ENCODE measurements at places on chromosomes 4 and X.

DNA sequence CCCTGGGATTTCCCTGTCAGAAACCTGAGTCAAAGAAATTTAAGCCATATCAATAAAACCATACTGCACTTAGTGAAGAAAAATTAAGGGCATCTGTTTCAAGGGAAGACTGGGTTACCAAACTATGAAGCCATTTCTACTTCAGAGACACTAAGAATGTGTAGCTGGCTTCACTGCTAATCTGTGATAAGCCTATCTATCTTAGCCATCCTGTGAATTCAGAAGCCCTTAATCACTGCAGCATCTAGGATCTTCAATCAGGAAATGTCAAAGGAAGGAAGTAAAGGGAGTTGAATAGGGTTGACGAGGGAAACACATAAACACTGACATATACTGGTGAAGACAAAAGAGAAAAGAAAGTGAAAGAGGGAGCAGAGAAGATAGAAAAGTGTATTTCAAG is 777.6 kb upstream of the DIAPH2 start:
- DNase-seq: no peak

DNA sequence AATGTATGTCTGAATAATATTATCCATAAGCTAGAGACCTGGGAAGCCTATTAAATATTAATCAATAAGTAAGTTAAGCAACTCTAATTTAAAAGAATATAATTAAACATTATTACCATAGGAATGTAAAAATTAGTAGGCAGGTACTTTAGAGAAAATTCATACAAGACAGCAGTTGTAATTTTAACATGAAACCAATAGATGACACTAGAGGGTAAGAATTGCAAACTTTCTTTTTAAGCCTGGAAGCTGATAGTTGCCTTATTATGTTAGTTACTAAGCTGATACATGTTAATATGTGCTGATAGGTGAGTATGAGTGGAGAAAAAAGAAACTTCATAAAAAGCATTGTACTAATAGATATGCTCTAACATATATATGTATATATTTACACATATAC is 1157.4 kb downstream of the FAM133A start:
- DNase-seq: no peak

GRCh38 chr4:1192091-1192492 is 19.7 kb upstream of the SPON2 start:
- peak; percentile 91 for DNase-seq

DNA sequence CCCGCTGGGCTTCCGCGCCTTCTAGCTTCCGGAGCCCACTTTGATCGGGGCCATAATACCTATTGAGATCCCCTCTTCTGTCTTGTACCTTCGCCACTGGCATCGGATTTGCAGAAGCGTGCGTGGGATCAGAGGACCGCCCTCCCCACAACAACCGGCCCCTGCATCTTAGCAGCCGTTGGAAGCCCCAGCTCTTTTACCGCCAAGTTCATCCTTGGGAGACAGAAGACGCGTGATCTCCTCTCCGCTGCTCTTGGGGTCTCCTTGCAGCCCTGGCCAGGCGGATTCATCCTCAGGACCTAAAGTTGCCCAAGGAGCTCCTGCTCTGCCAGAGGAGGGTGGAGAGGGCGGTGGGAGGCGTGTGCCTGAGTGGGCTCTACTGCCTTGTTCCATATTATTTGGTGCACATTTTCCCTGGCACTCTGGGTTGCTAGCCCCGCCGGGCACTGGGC is 1.6 kb downstream of the SLIT2 start:
- no peak for DNase-seq

GRCh38 chr4:88219099-88219498 is 60.7 kb upstream of the ABCG2 start:
- DNase-seq: no peak

DNA sequence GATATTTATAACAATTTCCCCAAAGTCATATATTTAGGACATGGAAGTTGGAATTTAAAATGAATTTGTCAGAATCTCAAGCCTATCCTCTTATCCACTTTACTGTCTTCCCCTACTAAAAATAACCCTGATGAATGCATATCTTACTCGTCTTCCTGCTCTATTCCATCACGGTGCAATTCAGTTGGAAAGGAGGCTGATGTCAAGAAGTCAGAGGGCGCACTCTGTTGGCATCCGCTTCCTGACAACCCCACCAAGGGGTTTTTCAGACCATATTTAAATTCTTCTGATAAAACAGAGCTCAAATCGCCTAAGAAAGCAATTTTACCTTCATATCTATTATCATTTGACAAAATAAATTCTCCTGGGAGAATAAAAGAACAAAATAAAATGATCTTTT is 233.5 kb downstream of the ARHGAP24 start:
- no peak for DNase-seq

DNA sequence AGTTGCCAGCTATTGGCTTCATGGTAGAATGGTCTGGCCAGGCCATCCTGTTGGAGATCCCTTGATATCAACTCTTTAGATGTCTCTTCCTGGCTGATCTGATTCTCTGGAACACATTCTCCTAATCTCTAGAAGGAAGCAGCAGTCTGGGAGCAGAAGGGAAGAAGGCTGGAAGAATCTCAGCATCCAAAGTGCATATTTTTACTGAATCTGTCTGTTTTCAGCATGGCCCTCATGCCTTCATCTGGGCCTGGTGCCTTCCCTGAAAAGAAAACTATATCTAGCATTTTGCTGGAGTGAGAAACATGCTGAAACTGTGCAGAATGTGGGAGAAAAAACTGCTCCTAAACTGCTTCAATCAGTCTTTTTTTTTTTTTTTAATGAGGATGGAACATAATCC is 148.7 kb downstream of the REPS2 start:
- no peak for DNase-seq

DNA sequence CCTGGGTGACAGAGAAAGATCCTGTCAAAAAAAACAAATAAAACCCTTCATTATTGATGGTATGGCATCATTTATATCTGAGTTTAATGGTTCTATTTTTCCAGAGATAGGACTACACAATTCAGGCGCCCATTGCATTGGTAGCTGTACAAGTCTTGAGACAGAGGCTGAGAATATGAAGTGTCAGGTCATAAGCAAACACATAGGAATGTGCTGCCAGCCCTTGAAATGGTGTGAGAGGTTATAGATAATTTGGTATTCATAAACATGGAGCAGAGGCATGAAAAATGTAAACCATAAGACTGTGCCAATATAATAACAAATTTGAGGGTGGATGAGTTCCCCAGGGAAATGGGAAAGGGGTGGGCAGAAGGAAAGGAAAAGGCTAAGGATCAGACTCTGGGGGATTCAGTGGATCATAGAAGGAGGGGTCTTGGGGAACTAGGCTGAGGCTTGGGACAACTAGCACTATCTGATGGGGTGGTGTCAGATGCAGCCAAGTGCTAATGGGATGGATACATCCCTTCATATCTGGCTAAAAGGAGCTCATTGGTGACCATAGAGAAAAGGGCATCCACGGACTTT is 50.8 kb downstream of the MAOA start:
- no peak for DNase-seq

- no peak for DNase-seq
These were observed 436.2 kb downstream of the KCNIP4 start for GRCh38 chr4:21512353-21512752.

- DNase-seq: no peak
These were observed 11.7 kb downstream of the AFP start for GRCh38 chr4:73447671-73448070.

DNA sequence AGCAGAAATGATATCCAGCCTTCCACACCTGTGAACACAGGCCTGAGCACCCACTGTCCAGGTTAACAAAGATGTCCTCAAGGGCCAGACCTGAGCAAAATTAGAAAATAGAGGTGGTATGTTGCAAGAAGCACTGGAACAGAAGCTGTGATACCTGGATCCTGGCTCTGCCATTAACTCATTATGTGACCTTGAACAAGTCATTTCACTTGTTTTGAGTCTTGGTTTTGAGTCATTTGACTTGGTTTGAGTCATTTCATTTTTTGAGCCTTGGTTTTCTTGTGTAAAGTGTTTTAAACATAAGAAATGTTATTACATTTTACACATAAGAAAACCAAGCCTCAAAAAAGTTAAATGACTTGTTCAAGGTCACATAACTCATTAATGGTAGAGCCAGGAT is 2.9 kb upstream of the NWD2 start:
- no peak for DNase-seq

DNA sequence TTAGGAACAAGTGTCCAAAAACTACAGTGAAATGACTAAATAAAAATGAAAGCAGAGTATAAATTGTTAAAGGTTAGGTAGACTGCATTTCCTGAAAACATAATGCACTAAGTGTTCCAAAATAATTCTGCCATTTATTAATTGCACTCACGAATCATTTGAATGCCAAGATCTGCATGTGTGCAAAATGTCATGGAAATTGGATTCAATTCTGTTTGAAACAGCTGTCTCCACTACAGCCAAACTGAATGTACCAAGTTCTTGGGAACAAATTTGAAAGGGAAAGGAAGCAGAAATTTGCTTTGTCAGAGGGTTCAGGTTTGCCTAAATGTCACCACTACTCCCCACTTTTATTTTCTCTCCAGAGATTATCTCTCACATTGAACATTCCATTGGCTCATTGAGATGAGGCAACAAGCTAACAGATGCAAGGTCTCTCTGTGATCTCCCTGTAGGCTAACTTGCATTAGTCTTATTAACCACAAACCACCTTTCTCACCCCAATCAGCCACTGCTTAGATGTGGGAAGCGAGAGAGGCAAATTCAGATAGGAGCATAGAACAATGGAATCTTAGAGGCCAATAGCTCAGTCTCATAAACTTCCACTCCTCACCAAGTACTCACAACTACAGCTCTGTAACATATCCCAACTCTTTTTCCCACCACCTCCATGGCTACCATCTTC is 226.6 kb downstream of the KDR start:
- no peak for DNase-seq

GRCh38 chr4:7343081-7343655 is 91.6 kb downstream of the PSAPL1 start:
- DNase-seq: no peak

DNA sequence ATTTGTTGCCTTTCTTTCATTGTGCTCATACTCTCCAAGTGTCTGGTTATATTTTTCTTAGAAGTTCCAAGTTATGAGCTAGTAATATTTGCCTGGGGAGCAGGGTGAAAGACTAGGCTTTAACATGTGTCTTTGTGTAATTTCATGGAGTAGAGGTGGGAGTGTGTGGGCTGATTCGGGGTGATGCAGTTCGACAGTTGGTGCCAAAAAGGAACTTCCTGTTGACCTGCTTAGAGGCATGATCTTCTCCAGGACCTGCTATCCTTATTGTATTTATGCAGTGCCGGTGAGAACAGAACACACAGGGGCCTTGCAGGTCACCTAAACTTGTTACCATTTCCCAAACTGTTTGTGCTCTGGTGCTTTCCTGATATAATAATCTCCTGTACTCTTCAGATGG is 21.2 kb downstream of the USP53 start:
- no peak for DNase-seq

GRCh38 chrX:37075892-37076595 is 67.9 kb downstream of the FAM47C start:
- no peak for DNase-seq

DNA sequence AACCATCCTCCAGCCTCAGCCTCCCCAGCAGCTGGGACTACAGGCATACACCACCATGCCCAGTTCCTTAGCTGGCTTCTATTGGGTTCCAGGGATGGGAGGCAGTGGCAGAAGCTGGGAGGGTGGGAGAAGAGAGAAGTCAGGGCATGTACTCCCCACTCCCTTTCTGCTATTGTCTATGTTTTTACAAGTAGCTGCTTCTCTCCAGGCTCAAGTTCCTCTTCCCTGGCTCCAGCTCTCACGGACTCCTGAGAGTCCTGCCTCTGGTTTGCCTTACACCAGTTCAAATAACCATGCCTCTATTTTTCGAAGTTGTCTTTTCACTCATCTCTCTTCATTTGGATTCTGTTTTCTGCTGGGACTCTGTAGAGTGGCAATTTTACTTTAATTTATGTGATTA is 2.9 kb downstream of the TBC1D9 start:
- no peak for DNase-seq

DNA sequence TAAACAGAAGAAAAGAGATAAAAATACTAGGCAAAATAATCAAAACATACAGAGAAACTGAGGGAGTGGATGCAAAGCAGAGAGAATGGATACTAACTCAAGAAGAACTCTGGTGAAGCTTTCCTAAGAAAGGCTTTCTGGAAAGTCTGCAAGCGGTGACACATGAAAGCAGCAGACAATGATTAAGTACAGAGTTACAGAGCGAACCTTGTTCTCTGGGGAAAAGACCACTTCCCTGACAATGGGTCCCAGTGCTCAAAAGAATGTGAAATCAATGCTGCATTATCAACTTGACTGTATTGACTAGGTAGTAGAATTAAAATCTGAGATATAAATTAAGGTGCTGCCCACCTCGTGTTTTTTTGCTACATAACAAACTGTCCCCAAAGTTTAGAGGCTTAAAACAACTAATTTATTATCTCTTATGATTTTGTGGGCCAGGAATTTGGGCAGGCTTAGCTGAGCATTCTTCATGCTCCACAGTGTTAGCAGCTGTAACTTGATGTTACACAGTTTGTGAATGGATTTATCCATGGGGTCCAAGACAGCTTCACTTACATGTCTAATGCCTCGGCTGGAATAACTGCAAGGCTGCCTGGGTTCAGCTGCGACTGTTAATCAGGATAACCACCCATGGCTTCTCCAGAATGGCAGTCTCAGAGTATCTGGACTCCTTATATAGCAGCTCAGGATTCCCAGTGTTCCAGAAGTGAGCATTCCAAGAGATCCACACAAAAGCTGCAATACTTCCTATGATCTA is 106.9 kb upstream of the INPP4B start:
- no peak for DNase-seq

- DNase-seq: no peak
These were observed 2.0 kb downstream of the TSPAN5 start for GRCh38 chr4:98656443-98656842.

DNA sequence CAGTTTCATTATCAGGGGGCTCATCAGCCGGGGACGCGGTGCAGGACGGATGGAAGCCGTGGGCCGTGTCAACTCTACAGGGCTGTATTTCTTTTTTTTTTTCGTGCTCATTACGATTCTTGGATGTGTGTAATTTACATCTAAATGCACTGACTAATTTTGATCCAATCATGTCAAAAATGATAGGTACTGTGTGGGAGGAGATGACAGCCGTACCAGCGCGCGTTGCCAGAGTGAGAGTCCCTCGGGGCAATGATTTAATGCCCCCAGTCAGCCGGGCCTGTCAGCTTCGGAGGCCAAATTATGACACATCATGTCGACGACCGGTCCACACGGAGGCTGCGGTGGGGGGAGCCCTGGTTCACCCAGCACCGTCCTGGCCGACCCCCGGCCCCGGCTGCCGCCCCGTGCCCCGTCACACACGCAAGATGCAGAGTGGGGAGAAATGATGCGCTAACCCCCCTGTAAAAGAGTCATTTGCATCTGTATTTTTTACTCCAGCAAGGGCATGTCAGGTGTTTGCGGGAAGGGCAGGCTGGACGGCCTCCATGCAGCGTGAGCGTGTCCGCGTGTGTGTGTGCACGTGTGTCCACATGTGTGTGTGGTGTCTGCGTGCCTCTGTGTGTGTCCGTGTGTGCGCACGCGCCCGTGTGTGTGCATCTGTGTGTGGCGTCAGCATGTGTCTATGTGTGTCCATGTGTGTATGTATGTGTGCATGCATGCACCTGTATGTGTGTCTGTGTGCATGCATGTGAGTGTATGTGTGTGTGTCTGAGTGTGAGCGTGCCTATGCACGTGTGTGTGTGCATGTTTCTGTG is 74.3 kb upstream of the PPP2R3B start:
- no peak for DNase-seq
